ENCODE measurements at places on chromosomes 2 and 18.

GRCh38 chr2:16105669-16106281 is 165.4 kb downstream of the MYCN start:
- DNase-seq, result no peak

- DNase-seq, result no peak
Observed at GRCh38 chr2:63049970-63050333, 678 bp upstream of the OTX1 start.

DNA sequence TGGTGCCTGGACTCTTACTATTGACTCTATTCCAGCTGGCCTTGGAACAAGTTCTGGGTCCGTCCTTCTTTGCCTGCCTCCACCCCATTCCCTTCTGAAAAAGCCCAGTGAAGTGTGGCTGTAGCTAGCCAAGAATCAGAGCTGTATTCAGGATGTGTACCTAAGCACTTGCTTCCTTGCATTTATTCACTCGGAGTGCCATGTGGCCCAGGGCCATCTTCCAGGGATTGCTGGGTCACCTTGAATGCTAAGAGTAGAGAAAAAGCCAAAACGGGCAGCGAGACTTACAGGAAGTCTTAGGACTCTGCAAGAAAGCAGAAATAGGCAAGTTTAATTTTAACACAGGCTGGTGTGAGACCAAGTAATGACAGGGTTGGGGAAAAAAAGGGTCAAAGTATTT is 4.1 kb downstream of the ITGA6 start:
- no peak for DNase-seq

DNA sequence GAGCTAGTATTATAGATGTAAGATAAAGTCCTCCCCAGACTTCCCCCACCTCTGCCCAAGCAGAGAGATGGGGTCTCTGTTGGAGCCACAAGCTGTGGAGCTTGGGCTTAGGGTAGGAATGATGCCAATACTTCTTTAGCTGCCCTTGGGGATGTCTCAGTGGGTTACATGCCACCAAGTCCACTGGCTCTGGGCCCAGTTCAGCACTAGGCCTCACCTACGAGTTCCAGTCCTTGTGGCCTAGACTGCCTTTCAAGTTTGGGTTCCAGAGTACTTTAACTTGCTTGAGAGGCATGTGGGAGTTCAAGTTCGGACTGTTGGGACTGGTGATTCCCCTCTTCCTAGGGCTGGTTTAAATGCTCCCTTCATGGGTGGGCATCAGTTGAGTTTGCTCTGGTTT is 272.4 kb downstream of the PTPRM start:
- DNase-seq, result no peak

- DNase-seq, result no peak
Observed at GRCh38 chr18:73163236-73163635, 295.4 kb upstream of the NETO1 start.

DNA sequence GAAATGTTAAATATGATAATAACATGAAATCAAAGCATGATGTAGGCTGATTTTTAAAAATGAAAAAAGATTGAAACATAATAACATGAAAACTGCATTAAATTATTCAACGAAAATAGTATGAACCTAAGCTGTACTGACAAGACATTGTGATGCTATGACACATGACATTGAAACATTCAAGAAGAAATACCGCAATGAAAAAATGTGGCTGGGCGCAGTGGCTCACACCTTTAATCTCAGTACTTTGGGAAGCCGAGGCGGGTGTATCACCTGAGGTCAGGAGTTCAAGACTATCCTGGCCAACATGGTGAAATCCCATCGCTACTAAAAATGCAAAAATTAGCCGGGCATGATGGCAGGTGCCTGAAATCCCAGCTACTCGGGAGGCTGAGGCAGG is 14.6 kb downstream of the CXCR1 start:
- no peak for DNase-seq

GRCh38 chr2:201500534-201500933 is 49.0 kb downstream of the STRADB start:
- DNase-seq, result no peak

DNA sequence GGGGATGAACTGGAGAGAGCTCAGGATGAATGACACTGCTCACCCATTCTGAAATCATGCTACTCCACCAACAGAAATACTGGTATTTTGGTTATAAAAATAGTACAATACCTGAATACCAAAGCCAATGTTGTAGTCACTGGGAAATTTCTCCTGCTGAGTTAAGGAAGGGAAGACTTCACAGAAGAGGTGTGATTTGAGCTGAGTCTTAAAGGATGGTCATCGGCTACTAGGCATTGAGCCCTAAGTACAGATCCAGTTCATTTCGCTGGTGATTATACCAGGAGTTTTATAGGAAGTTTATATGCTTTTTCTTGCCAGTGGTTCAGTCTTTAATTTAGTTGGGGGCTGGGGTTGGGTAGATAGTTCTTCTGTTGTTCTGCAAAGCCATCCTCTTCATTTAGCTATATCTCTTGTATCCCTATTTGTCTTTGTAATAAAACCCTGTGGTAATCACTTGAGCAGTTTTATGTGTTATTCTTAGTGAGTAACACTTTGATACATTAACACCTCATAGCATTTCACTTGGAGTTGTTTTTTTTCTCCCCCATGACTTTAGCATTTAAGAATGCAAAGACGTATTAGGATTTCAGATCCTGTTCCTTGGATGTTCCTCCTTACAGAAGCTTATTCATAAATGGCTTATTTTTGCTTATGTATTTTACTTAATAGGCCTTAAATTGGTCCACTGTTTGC is 239.9 kb upstream of the FOSL2 start:
- DNase-seq, result no peak
